ENCODE measurements at places on chromosomes 6 and 20. TPM values are rescaled to one million over a fixed set of nuclear protein-coding genes. Genes with fewer than 3 reads are reported as not detected.

CTCFL gene
- total RNA-seq, result not detected

DNA sequence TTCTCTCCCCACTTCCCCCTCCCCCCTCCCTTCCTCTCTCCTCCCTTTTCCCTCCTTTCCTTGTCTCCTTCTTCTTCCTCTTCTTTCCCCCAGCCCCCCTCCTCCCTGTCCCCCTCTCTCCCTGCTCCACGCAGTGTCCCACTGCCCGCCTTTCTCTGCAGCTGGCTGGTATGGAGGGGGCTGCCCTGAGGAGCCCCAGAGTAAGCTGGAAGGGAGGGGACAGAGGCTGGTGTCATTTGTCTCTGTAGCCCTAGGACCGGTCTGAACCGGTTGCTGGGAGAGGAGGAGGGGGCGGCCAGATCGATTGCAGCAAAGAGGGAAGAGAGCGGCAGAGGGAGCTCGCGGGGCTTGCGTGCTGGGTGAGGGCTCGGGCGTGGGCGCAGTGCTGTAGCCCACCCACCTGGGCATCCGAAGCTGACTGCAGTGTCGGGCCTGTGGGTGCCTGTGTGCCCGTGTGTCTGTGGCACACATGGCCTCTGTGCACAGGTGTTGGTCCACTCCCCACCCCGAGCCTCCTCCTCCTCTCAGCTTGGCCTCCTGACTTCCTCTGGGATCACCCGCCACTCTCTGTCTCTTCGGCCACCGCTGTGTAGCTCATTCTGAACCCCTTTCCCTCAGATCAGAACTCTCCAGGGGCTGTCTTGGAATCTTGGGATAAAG, 50.6 kb downstream of the SRC start:
- H3K4me3 ChIP-seq, result no peak overlapping the region
- H3K4me1 ChIP-seq, result peaks cover 4% of the 10 kb centered on the region
- H3K36me3 ChIP-seq, result no peaks in the 10 kb centered on the region
- H3K27ac ChIP-seq, result no peak overlapping the region
- no peak for DNase-seq
- no peaks in the 10 kb centered on the region for H3K27me3 ChIP-seq

GRCh38 chr6:133115946-133116345, 125.2 kb upstream of the EYA4 start:
- no peak overlapping the region for H3K27ac ChIP-seq
- no peaks in the 10 kb centered on the region for H3K27me3 ChIP-seq
- H3K4me3 ChIP-seq, result no peak overlapping the region
- H3K36me3 ChIP-seq, result no peaks in the 10 kb centered on the region

HLA-DOB gene
- total RNA-seq, result 2.1 TPM

GRCh38 chr6:37131104-37131959, 38.6 kb upstream of the PIM1 start:
- H3K4me1 ChIP-seq, result peaks cover 8% of the 10 kb centered on the region
- no peak for DNase-seq
- no peak overlapping the region for H3K4me3 ChIP-seq
- H3K27ac ChIP-seq, result peak overlapping the region; percentile 14
- no peaks in the 10 kb centered on the region for H3K36me3 ChIP-seq
- no peaks in the 10 kb centered on the region for H3K27me3 ChIP-seq

DNA sequence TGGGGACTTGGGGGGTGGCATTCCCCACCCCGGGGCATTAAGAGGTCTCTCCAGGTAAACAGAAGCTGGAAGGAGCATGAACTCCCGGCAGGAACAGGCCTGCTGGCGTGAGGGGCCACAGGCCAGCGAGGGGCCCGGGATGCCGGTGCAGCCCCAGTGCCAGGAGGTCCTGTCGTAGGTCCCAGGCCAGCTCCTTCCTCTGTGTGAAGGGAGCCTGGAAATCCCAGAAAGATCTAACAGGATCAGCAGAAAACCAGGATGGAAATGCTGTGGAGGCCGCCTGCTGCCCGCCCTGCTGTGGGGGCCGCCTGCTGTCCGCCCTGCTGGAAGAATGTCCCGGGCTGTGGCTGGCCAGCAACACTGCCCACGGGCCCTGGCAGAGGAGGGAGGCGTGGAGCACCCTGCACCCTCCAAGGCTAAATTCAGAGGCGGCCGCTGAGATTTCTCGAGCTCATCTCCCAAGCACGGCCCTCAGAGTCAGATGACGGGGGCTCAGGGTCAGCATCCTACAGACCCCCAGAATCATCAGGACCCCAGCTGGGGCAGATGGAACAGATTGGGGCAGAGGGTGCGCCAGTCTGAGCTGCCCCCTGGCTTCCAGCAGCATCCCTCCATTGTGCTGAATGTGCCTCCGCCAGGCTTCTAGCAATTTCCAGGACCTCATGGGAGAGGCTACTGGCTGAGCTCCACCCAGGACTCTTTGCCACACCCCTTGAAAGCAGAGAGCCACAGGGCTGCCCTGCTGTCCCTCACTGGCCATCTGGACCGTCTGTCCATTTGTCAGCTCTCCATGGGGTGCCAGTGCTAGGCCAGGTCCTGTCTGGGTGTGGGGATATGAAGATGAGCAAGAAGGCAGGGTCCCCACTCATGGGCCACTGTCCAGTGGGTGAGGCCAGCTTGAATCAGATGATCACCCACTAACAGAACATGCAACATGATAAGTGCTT, 32.2 kb upstream of the SLCO4A1 start:
- no peaks in the 10 kb centered on the region for H3K27me3 ChIP-seq
- H3K36me3 ChIP-seq, result no peaks in the 10 kb centered on the region
- no peak overlapping the region for H3K4me3 ChIP-seq
- DNase-seq, result no peak

ARHGAP40 gene
- total RNA-seq, result not detected

DNA sequence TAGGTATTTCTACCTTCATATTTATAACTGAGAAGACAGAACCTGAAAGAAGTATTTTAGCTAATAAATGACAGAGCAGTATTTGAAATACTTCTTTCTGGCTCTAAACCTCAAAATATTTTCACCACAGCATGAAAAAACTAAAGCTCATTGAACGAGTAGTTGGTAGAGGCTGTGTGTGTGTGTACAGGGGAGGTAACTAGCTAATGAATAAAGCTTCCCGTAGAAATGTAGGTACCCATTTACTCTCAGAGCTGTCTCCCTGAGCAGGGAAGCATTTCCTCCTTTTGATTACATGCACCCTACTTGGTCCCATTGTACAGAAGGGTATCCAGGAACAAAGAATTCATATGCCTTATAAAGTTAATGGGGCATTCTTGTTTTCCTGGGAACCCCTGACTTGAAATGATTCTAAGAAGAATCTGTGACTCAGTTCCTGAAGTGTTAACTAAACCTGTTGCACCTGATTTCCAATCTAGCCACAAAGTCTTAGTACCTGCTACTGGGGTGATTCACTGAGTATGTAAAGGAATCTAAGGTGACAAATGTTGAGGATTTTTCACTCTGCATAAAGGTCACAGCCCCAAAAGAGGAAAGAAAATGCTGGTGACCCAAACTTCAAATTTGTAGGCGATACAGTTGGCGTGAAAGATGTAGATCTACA, 12.5 kb downstream of the CRYBG1 start:
- H3K4me3 ChIP-seq, result no peak overlapping the region
- H3K36me3 ChIP-seq, result no peaks in the 10 kb centered on the region
- H3K27ac ChIP-seq, result no peak overlapping the region
- no peaks in the 10 kb centered on the region for H3K4me1 ChIP-seq
- no peak for DNase-seq

DNA sequence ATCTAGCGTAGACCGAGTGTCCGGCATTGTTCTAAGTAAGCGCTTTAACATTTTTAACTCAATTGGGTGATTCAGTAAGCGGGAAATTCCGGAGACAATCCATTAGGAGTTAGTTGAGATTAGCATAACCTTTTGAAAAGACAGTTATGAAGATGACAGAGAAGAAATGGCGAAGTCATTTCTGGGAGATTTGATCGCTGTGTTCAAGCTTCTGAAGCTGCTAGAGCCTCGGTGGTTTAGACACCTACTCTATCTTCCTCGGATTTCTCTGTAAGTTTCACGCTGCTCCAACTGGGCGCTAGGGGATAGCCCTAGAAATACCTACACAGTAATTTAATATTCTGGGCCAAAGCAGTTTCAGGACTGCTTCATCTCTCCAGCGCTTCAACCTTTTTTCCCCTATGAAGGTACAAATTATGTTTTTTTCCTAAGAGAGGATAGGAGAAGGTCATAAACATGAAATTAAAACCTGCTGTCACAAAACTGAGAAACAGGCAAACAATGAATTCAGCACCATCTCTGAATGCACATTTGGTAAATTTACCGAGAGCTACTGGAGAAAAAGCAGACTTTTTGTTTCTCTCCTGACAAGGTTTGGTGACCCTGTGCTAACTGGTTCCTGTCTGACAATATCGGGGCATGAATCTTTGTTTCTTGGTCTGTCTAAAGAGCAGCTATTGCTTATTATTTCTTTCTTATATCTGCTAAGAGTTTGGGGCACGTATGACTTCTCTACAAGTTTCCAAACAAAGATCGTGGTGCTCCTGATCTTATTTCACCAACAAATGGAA, 22.4 kb downstream of the ZNF311 start:
- H3K36me3 ChIP-seq, result no peaks in the 10 kb centered on the region
- H3K4me3 ChIP-seq, result peak overlapping the region; percentile 75
- no peaks in the 10 kb centered on the region for H3K27me3 ChIP-seq

DNA sequence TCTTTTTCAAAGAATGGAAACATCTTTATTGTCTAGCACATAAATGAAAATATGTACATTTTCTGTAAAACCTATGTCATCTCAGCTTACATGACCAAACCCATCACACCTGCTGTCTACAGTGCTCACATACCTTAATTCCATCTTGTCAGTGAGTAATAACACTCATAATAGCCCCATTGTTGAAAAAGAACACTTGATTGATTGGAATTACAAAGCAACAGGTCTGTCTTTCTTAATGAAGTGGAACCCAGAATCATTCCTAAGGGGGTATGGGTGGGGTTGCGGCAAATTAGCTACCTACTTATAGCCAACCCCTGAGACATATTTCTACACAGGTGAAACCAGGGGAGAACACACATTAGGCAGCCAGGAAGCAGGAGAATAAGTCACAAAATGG, 20.2 kb downstream of the ADGRF4 start:
- no peak overlapping the region for H3K27ac ChIP-seq
- no peaks in the 10 kb centered on the region for H3K36me3 ChIP-seq
- no peaks in the 10 kb centered on the region for H3K27me3 ChIP-seq
- no peak overlapping the region for H3K4me3 ChIP-seq
- H3K4me1 ChIP-seq, result no peaks in the 10 kb centered on the region

DNA sequence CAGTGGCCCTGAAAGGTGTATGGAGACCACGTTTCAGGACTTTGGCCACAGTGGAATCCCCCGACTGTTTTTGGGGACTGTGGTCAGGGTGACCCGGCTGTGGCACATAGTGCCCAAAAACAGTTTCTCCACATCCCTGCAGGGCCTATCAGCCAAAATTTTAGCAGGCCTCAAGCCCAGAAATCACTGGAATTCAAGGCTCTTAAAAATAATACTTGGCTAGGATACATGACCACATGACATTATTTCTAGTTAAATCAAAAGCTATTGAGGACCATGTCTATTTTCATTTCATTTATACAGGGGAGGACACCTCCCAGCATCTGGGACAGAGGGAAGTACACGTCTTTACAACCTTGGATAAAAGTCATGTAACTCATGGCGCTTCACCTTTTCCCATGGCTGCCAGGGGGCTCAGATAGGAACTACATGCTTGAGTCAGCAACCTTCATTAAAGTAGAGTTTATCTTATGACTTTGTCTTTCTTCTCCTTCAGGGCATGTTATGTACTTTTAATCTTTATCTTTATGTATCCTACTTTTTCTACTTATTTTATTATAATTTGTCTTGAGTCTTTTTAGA, 70.8 kb upstream of the CD93 start:
- peaks cover 21% of the 10 kb centered on the region for H3K4me1 ChIP-seq
- H3K4me3 ChIP-seq, result no peak overlapping the region
- no peaks in the 10 kb centered on the region for H3K36me3 ChIP-seq
- DNase-seq, result no peak
- no peak overlapping the region for H3K27ac ChIP-seq
- no peaks in the 10 kb centered on the region for H3K27me3 ChIP-seq

MCM8 gene
- total RNA-seq, result 3.3 TPM

FOXF2 gene
- 0.22 TPM for total RNA-seq

DNA sequence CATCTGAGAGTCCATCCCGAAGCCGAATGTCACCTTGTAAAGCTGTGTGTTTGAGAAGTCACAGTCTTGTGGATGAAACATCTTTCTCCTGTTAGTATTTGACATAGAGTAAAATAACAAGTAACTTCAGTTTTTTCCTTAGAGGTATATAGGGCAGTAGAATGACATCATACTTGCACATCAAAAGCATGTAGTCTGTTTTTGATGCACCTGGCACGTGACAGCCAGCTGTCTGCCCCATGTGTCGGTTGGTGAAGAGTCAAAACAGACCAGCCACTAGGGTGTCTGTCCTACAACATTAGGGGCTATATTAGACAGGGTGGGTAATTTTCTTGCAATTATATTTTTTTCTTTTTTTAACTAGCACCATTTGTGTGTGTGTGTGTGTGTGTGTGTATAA, 70.2 kb downstream of the SNX9 start:
- no peak overlapping the region for H3K27ac ChIP-seq
- H3K36me3 ChIP-seq, result peaks cover 7% of the 10 kb centered on the region
- no peaks in the 10 kb centered on the region for H3K4me1 ChIP-seq

- H3K27me3 ChIP-seq, result no peaks in the 10 kb centered on the region
- H3K36me3 ChIP-seq, result no peaks in the 10 kb centered on the region
- H3K27ac ChIP-seq, result no peak overlapping the region
- H3K4me3 ChIP-seq, result no peak overlapping the region
Measured at GRCh38 chr6:84569882-84570281, 194.5 kb downstream of the TBX18 start.

- no peak overlapping the region for H3K27ac ChIP-seq
- DNase-seq, result no peak
- no peak overlapping the region for H3K4me3 ChIP-seq
- no peaks in the 10 kb centered on the region for H3K36me3 ChIP-seq
Measured at GRCh38 chr6:74976701-74977100, 229.2 kb downstream of the COL12A1 start.

GRCh38 chr6:72495441-72495840, 126.4 kb upstream of the KCNQ5 start:
- H3K36me3 ChIP-seq, result no peaks in the 10 kb centered on the region
- H3K27me3 ChIP-seq, result no peaks in the 10 kb centered on the region
- no peaks in the 10 kb centered on the region for H3K4me1 ChIP-seq
- no peak overlapping the region for H3K4me3 ChIP-seq
- H3K27ac ChIP-seq, result no peak overlapping the region
- DNase-seq, result no peak

- no peaks in the 10 kb centered on the region for H3K36me3 ChIP-seq
- DNase-seq, result peak; percentile 66
- H3K4me1 ChIP-seq, result no peaks in the 10 kb centered on the region
- no peaks in the 10 kb centered on the region for H3K27me3 ChIP-seq
- no peak overlapping the region for H3K4me3 ChIP-seq
Measured at GRCh38 chr20:32031007-32031958, 20.8 kb upstream of the HCK start.

GRCh38 chr6:28208111-28208659, 16.9 kb upstream of the ZSCAN9 start:
- no peak for DNase-seq
- peaks cover 5% of the 10 kb centered on the region for H3K4me1 ChIP-seq

- H3K27me3 ChIP-seq, result no peaks in the 10 kb centered on the region
- DNase-seq, result no peak
- H3K4me1 ChIP-seq, result no peaks in the 10 kb centered on the region
- no peak overlapping the region for H3K27ac ChIP-seq
- no peak overlapping the region for H3K4me3 ChIP-seq
Measured at GRCh38 chr6:144033816-144034735, 26.0 kb upstream of the PLAGL1 start.
